Urothelium cell line (cell line): ENCODE measurements at places on chromosomes 6 and 20.

- DNase-seq: no peak
Measured at GRCh38 chr6:169415179-169415578, 161.5 kb upstream of the THBS2 start.

- DNase-seq: no peak
Measured at GRCh38 chr6:3650076-3650958, 101.2 kb downstream of the PXDC1 start.

DNA sequence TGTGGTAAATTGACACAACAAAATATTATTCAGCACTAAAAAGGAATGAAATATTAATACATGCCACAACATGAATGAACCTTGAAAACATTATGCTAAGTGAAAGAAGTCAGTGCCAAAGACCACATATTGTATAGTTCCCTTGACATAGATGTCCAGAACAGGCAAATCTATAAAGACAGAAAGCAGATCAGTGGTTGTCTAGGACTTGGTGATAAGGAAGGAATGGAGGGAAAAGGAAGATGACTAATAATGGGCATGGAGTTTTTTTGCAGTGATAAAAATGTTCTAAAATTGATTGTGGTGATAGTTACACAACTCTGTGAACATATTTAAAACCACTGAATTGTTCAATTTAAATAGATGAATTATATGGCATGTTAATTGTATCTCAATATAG lies 32.5 kb downstream of the TBX18 start:
- no peak for DNase-seq

GRCh38 chr20:1465470-1466210 lies 1.0 kb downstream of the NSFL1C start:
- DNase-seq: no peak

- no peak for DNase-seq
Measured at GRCh38 chr6:97842521-97842920, 559.5 kb upstream of the MMS22L start.

GRCh38 chr6:2296781-2297180 lies 51.4 kb upstream of the GMDS start:
- no peak for DNase-seq

DNA sequence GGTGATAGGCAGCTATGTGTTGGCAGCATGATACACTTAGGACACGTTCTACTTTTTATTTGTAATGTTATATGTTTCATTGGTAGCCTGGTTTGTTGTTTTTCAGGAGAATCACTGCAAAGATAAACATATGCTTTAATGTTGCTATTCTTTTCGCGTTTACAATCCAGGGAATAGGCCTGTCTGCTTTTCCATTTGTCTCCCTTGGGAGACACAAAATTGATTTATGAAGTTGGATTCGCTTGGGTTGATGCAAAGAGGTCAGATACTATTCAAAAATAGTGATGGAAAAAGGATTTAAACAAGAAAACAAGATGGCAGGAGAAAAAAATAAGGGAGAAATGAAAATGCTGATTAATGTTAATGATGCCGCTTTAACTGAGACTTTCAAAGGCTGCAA lies 179.5 kb upstream of the SOX4 start:
- DNase-seq: no peak

GRCh38 chr6:148973538-148974208 lies 226.8 kb downstream of the UST start:
- DNase-seq: peak; percentile 27

GRCh38 chr20:21534886-21535285 lies 21.0 kb upstream of the NKX2-2 start:
- no peak for DNase-seq

GRCh38 chr20:61799394-61799923 lies 266.2 kb downstream of the TAF4 start:
- no peak for DNase-seq

- peak; percentile 71 for DNase-seq
Measured at GRCh38 chr20:44111712-44112335, 75.2 kb downstream of the JPH2 start.

DNA sequence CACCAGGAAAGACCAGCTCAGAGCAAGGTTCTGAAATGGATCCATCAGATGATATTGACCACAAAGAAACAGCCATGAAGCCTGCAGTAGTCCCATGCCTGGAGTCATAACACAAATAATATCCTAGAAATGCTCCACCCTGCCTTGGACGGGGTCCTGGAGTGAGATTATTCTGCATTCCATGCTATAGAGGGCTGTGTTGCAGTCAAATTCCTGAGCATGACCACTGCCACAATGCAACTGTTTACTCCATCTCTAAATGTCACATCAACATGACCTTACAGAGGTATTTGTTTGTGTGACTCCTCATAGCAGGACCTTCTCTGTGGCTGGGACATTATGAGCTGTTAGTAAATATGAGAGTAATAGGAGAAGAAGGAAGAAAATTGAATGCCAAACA lies 257.5 kb upstream of the TCF21 start:
- peak; percentile 40 for DNase-seq

DNA sequence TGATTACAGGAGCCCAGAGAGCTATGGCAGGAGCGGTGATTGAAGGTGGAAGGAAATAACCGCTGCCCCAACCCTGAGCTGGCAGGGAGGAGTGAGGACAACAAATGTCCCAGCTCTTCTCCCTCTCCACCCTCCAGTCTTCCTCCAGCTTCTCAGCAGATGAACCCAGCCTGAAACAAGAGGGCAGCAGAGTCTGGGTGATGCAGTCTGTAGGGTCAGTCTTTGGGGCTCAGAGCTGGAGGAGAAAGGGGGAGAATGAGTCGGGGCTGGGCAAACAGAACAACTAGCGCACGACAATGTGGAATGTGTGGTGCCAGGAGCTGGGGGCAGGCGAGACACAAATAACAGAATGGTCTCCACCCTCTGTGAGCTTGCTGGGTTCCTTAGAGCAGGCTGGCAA lies 4.5 kb upstream of the GUCA1A start:
- DNase-seq: no peak

GRCh38 chr6:104509355-104509754 lies 350.4 kb downstream of the HACE1 start:
- DNase-seq: no peak

GRCh38 chr6:13563009-13563408 lies 11.4 kb upstream of the SIRT5 start:
- DNase-seq: no peak

DNA sequence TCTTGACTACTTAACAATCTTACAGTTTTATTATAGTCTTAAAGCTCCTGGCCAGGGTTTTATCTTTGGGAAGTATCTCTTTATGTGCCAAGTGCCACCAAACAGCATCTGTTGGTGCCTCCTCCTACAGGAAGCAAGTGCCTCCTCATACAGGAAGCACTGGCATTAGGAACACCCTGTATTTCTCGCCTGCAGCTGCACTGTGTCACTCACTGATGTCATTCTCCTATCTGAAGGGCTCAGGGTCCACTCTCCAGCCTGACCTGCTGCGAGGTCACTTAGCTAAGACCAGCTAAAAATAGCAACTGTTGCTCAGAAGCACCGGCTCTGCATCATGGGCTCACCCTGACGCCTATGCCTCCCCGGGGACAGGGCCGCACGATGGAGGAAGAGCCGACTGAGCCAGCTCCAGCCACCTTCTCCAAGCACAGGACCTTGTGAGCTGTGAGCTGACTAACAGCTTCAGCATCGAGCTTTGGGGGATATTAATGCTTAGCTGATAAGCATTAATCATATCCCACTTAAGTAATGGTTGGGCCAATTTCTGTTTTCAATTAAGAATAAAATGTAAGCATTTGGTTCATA lies 66.3 kb upstream of the CD93 start:
- no peak for DNase-seq

DNA sequence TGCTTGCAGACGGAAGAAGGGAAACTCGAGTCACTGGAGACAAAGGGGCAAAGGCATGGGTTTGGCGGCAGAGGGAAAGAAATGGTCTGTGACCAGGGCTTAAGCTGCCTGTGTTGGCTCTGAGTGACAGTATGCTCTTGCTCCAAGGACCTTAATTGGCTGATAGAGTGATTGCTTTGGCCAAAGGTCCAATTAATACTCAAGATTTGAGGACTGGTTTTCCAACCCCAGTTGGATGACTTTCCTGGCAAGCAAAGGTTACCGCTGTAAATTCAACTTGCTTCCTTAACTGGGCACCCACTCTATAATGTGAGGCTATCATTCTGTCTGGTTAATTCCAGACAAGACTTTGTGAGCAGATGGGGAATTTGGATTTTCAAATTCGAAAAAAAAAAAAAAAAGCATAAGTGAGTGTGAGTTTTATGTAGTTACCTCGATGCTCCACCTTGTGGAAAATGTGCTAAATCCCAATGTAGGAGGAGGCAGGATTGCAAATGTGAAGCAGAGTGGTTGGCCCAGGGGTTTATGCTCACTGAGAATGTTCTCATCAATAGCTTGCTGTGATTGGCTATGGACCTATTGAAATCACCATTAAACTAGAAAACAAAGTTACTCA lies 150.7 kb upstream of the GMDS start:
- no peak for DNase-seq

DNA sequence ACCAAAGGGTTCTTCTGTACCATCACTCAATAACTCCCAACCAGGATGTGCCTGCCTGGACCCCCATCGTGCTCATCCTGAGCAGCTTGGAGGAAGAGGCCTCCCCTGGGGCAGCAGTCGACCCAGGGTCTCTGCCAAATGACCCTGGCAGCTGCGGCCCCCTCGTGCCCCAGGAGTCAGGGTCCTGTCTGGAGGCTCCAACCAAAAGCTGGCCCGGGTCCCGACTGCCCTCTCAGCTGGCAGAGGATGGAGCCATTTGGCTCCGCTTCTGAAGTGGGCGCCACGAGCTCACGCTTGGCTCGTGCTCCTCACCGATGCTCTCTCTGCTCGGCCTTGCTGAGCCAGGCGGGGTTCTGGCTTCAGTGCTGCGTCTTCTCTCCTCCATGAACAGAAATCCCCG lies 56.8 kb downstream of the TFAP2C start:
- no peak for DNase-seq

DNA sequence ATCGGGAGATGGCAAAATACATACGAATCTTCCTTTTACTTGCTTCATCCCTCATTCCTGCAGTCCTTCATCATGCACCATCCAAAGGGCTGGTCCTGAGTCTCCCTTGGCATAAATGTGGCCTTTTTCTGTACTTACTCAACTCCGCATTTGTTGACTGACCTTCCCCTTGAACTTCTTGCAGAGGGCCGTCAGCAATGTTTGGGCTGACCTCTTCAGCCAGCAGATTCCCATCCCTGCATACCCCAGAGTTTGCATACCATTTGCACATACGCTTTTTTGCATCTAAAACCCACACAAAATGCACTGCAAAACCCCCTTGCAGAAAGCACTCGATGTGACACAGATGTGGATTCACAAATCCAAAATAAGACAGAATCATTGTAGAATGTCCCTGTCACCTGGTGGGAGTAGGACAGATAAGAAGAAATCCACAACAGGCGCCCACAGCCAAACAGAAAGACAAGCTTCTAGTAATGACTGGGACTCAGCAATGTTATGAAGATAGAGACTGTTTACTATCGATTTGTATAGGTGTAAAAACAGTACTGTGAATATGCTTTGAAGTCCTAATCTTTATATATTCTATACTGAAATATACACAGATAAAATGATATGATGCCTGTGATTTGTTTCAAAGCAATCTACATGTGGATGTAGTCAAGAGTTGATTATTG lies 45.8 kb downstream of the TBC1D7 start:
- no peak for DNase-seq

- DNase-seq: no peak
Measured at GRCh38 chr20:49166534-49167449, 21.3 kb downstream of the STAU1 start.

DNA sequence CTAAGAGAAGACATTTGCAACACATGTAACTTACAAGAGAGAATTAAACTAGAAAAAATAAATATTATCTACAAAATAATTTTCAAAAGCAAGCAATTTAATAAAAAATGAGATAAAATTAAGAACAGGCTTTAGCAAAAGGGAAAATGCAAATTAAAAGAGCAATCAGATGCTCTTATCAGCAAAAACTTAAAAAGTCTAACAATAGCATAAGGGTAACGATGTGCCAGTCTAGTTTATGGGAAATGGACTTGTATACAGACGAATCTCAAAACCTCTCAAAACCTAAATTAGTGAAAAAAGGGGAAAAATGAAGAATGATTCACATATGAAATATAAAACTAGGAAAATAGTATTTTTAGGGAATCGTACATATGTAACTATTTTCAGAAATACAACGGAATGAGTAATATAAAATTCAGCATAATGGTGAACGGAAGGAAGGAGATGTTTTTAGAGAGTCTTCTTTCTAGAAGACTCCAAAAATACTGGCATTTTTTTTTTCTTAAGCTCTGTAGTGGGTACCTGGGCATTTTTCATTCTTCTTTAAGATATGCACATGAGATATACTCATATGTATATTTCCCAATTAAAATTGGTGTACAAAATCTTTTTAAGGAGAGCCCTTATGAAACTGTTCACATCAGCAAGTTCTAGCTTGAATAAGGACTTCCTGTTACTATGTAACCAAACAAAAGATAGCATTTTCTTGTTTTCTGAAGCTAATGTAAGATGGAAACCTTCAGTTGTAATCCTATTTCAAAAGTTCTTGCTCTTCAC lies 927 bp upstream of the MANEA start:
- no peak for DNase-seq

DNA sequence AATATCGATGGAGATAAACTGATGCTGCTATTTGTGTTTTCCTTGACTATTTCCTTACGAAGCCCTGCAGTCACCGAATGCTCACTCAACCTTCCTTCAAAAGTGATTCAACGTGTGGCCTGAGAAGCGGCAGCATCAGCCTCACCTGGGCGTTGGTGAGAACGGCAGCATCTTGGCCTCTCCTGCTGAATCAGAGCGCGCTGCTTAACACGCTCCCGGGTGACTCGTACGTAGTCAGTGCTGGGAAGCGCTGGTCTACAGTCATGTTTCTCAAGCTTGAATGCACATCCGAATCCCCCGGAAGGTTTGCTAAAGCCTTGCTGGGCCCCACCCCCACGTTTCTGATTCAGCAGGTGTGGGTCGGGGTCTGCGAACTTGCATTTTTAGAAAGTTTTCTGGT lies 214.1 kb upstream of the RREB1 start:
- DNase-seq: no peak

GRCh38 chr6:158060455-158061360 lies 79.0 kb downstream of the SYNJ2 start:
- DNase-seq: no peak

- no peak for DNase-seq
Measured at GRCh38 chr20:10653599-10654249, 20.1 kb downstream of the JAG1 start.

- no peak for DNase-seq
Measured at GRCh38 chr6:75581231-75581630, 20.4 kb upstream of the SENP6 start.

GRCh38 chr6:159578629-159579028 lies 114.4 kb downstream of the SOD2 start:
- peak; percentile 64 for DNase-seq

DNA sequence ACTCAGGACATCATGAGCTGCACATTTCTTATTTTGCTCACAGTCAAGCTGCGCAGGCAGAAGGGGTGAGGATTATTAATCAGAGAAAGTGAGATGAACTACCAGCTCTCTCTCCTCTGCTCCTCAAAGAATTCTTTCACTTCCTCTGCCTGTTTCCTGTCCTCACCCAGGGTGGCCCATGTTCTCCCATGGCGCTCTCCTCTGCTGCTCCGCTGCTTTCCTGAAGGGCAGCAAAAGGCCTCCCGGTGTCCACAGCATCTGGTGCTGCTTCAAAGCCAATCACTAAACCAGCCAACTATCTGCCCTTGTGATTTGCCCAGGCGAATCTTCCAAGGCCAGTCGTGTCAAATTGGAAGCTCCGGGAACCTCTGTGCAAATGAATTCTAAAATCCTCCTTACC lies 324.2 kb downstream of the TPBG start:
- no peak for DNase-seq

GRCh38 chr20:48191200-48191599 lies 405.9 kb upstream of the SULF2 start:
- DNase-seq: peak; percentile 52
